A172 (cell line): ENCODE measurements at places on chromosomes 6 and 20. TPM values are rescaled to one million over a fixed set of nuclear protein-coding genes. Genes with fewer than 3 reads are reported as not detected.

GRCh38 chr20:2972126-2972525 lies 71.3 kb upstream of the GNRH2 start:
- no peak for DNase-seq

C4A gene
- total RNA-seq = 1.2 and 1.6 TPM in 2 replicates

DNA sequence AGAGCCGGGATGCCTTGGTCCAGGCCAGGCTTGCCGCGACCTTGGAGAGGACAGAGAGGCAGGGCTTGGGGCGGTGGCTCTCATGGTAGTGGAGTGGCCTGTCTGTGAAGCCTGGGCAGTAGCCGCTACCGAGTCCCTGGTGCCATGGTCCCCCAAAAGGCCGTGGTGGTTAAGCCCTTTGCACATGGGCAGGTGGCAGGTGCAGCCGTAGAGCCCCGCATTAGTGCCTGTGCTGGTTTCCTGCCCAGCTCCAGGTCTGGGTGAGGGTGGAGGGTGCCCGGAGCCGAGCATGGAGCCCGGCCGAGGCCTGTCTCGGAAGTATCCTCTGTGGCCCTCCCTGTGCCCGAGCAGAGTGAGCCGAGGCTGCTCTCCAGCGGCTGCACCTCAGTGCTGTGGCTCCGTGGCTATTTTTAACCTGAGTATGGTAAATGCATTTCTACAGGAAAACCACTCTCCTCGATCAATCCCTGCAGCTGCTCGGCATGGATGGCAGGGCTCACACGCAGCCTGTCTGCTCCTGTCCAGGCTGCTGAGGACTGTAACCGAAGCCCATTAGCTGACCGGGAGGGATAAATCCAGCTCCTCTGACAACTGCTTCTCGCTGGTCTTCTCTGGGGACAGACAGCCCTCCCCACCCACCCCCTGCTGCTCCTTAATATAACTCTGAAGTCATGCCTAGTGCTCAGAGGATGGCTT lies 36.3 kb upstream of the GATA5 start:
- no peak for DNase-seq

RIPPLY2 gene
- not detected in 2 replicates for total RNA-seq

- no peak for DNase-seq
Measured at GRCh38 chr6:15288856-15289255, 43.0 kb downstream of the JARID2 start.

DNA sequence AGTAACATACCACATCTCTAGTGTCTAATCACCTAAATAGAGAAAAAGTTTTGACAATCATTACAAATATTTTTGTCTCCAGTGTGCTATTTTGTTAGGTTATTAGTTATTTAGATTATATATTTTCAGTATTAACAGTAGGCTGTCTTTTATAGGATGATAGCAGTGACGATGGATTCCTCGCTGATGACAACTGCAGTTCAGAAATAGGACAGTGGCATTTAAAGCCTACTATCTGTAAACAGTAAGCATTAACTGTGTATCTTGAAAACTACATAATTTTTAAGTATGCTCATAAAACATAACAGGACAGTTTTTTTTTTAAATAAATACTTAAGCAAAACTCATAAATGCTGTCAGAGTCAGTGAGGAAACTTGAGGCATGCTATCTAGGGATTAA lies 37.9 kb upstream of the MYO6 start:
- no peak for DNase-seq
